ENCODE measurements at places on chromosomes 3 and 15.

DNA sequence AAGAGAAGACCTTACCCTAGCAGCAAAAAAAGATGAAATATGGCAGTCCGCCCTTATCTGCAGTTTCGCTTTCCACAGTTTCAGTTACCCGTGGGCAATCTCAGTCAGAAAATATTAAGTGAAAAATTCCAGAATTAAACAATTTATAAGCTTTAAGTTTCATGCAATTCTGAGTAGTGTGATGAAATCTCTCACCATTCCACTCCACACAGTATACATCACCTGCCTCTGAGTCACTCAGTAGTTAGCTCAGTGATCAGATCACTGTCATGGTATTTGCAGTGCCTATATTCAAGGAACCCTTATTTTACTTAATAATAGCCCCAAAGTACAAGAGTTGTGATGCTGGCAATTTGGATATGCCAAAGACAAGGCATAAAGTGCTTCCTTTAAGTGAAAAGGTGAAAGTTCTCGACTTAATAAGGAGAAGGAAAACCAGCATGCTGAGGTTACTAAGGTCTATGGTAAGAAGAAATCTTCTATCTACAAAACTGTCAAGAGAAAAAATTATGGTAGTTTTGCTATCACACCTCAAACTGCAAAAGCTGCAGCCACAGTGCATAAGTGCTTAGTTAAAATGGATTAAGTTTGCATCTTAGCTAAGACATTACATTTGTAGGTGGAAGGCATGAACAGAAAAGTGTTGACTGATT is 48.1 kb downstream of the HSPBAP1 start:
- DNase-seq, result peak; percentile 18

GRCh38 chr3:52246728-52247408 is 1.3 kb downstream of the PPM1M start:
- no peak for DNase-seq

GRCh38 chr15:50009634-50010033 is 109.4 kb downstream of the ATP8B4 start:
- no peak for DNase-seq

GRCh38 chr15:54719325-54719724 is 477.4 kb downstream of the RSL24D1 start:
- no peak for DNase-seq

- no peak for DNase-seq
Observed at GRCh38 chr3:16365491-16366128, 100.6 kb downstream of the OXNAD1 start.

DNA sequence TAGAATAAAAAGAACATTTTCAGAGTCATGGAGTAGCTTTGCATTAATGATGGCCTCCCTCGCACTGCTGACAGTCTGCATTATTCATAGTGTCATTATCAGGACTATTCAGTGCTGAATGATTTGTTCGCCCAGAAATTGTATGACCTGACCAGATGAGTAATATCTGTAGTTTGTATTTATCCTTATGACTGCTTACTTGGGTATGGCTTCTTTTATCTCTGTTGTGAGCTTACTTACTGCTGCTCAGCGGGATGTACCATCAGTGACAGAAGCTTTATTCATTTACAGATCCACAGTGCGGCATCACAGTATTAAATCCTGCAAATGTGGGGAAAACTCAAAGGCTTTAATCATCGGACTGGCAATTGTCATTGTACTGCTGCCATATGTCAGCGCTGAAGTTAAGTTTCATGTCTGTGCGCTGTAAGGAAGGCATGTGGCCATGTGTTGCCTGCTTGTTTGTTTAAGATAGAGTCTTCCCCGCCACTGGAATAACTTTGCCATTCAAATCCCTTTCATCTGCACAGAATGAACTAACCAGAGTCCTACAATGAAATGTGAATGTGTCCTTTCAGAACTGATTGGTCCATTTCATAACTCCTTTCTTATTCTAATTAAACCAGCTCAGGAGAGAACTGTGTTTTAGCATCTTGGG is 262.2 kb downstream of the CHL1 start:
- DNase-seq, result no peak

DNA sequence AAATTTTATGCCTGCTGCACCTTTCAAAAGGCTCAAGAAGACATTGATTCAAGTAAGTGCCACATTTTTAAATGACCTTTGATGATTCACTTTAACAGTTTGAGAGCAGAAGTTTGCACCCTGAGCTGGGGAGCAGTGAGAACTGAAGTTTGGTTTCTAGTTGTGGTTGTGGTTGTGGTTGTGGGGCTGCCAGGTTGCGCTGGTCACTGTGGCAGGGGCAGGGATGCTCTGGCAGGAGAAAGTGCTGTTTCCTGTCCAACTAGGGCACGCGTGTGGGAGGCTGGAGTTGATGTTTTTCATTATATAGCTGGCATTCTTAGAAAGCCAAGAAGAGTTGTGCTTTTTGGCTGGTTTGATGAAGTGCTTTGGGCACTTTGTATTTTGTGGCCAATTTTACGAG is 339.7 kb upstream of the NR2F2 start:
- DNase-seq, result no peak

GRCh38 chr15:70240820-70241430 is 143.2 kb upstream of the TLE3 start:
- no peak for DNase-seq

DNA sequence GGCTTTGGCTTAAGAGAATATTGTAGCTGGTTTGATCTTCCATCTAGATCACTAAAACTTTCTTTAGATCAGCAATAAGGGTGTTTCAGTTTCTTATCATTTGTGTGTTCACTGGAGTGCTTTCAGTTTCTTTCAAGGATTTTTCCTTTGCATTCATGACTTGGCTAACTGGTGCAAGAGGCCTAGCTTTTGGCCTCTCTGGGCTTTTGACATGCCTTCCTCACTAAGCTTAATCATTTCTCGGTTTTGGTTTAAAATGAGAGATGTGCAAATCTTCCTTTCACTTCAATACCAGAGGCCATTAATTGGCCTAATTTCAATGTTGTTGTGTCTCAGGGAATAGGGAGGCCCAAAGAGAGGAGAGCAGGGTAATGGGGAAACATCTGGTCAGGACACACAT is 30.3 kb upstream of the CCNB2 start:
- no peak for DNase-seq

DNA sequence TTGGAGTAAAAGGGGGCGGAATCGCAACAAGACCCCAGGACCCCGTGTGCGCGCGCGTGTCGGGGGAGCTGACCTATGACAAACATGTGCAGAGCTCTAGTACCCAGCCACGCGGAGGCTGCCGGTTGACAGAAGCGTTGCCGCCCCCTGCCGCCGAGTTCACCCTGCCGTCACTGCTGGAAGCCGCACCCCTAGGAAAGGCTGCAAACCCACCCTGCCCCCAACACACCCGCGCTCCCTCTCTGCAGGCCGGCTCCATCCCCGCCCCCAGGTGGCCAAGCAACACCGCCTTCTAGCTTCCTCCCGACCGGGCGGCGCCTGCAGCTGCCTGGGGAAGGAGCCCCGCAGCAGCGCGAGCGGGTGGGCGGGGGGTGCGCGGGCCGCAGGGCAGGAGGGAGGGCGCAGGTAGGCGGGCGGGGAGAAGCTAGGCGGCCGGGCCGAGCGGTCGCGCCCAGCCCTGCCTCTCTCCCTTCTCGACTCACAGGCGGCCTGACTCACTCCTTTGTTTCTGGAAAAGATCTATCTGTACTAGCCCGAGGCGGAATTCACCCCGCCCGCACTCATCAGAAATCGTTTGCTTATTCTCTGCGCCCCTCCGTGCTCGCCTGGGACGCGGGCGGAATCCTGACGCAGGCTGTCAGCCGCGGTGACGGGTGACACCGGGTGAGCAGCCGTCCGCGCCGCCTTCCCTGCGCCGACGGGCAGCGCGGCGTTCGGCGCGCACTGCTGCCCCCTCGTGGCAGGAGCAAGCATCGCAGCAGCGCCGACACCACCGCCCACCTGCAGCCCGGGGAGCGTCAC is 160.8 kb downstream of the GAP43 start:
- DNase-seq, result peak; percentile 66

DNA sequence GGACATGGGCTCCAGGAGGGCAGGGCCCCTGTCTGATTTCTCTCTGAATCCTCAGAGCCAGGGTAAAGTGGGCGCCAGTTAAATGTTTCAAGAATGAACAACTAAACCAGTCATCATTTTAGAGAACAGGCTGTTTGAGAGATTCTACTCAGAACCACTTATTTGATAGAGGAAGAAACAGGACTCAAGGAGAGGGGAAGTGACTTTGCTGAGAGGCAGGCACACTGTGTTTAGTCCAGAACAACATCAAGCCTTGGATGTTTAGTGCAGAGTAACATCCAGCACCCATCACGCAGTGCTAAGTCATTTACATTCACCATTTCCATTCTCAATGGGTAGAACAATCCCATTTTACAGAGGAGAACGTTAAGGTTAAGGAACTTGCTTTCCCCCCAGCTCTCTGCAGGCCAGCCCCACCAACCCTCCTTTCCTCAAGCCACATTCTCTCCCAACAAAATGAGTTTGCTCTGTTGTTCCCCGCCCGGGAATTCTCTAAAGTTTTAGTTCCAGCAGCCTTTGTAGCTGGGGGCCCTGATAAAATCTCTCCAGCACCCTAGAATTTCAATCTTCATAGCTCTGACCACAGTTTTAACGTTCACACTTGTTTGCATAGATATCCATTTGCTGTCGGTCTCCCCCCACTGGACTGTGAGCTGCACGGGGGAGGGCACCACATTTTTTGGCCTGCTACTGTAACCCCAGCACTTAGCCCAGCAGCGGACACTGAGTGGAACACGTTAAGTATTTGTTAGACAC is 962 bp downstream of the NMNAT3 start:
- DNase-seq, result no peak

DNA sequence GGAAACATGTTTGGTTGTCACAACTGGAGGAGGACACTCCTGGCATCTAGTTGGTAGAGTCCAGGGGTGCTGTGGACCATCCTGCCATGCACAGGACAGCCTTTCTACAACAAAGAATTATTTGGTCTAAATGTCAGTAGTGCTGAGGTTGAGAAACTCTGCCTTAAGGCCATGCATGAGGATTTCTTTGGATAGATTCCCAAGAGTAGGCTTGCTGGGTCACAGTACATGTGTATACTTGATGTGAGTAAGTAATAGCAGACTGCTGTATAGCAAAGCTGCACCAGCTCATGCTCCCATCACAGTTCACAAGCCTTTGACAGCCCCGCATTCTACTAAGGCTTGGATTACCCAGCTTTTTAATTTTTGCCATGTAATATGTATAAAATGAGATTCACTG is 151.3 kb downstream of the MFSD1 start:
- peak; percentile 32 for DNase-seq

DNA sequence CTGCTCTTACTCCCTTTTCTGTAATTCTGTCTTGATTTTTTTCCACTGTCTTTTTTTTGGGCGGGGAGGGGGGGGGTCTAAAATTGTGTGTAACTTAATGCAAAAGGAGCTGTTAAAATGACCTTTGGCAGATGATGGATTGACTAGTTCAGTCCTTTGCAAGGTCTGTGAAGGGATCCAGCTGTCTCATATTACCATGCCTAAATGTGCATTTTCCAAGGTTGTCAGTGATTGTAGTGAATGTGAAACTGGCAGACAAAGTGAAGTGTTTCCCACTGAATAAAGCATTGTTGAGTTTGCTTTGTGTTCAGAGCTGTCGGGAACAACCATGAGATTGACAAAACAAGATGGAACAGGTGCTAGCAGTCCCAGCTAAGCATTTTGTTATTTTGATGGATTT is 110.1 kb upstream of the SKOR1 start:
- no peak for DNase-seq

DNA sequence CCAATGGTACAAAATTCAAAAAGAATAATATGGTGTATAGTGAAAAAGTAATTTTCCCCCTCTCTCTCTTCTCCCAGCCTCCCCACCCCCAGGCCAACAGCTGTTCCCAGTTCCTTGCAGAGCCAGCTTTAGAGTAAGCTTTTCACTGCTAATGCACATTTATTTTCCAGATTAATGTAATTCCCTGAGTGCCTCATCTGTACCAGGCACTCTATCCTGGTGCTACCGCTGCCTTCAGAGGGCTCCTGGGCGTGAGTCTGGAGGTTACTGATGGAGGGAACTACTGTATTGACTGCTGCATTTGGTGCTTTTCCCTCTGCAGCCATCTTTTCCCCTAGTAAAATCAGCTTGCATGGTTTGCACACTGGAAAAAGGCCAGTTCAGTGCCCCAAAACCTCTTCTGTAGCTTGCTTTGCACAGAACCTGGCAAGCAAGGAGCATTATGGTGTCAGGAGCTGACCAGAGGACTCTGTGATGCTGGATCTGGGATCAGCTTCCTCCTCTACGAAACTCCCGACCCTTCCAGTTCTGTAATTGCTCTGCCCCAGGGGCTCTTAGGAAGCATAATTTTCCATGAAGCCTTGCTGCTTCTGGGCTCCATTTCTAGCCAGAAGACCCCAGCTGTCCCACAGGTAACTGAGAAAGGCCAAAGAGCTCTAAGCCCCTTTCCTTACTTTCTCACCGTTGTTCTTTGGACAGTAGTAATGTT is 8.5 kb upstream of the USP3 start:
- no peak for DNase-seq

- DNase-seq, result no peak
Observed at GRCh38 chr3:41629072-41629471, 332.8 kb downstream of the ULK4 start.

GRCh38 chr15:40045572-40046217 is 6.7 kb upstream of the SRP14 start:
- no peak for DNase-seq

- no peak for DNase-seq
Observed at GRCh38 chr15:43214592-43215295, 6.1 kb downstream of the EPB42 start.

DNA sequence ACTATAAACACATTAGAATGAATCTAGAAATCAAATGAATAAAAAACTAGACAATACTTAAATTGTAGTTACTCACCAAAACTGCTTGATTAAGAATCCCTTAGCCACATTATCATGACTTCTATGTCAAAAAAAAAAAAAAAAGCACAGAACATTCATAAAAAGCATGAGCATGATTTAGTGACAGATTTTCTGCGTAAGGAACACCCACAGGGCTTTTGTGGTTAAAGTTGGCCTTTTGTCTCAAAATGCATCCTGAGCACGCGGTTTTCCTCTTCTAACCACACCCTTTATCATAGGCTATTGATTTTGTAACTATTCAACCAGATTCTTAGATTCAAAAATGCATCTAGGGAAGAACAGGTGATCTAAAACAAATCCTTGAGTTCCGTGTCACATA is 334.0 kb upstream of the NR2F2 start:
- DNase-seq, result no peak
